Germinal center (tissue), 1 donor: ENCODE measurements at places on chromosomes 1 and 21.

- DNase-seq = no peak
Measured at GRCh38 chr1:17466359-17466758, 26.9 kb upstream of the RCC2 start.

GRCh38 chr1:184682956-184683355 is 71.7 kb downstream of the EDEM3 start:
- no peak for DNase-seq

- DNase-seq = no peak
Measured at GRCh38 chr1:88433556-88433955, 250.5 kb upstream of the PKN2 start.

DNA sequence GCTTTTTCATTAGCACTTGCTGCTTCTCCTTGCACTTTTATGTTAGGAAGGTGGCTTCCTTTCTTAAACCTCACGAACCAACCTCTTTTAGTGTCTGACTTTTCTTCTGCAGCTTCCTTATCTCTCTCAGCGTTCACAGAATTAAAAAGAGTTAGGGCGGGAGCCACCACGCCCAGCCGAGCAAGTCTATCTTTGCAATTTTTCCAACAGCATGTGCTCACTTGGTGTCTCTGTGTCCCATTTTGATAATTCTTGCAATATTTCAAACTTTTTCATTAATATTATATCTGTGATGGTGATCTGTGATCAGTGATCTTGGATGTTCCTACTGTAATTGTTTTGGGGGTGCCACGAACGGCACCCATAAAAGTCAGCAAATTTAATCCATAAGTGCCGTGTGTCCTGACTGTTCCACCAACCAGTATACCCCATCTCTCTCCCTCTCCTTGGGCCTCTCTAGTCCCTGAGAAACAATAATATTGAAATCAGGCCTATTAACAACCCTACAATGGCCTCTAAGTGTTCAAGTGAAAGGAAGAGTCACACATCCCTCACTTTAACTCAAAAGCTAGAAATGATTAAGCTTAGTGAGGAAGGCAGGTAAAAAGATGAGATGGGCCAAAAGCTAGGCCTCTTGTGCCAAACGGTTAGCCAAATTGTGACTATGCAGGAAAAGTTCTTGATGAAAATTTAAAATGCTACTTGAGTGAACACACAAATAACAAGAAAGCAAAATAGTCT is 15.9 kb upstream of the ITPKB start:
- DNase-seq = no peak

DNA sequence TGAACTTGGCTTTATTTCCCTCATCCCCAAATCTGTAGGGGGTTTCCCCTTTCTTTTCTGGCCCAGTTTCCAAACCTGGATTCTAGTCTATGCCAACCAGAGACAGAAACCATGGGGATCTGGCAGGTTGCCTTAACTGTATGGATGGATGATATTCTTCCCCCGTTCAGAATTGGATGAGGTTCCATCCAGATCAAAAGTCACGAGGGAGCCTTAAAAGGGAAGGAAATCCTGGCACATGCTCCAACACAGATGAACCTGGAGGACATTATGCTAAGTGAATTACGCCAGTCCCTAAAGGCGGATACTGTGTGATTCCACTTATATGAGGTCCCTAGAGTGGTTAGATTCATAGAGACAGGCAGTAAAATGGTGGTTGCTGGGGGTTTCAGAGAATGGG is 124.4 kb downstream of the HUNK start:
- DNase-seq = no peak

DNA sequence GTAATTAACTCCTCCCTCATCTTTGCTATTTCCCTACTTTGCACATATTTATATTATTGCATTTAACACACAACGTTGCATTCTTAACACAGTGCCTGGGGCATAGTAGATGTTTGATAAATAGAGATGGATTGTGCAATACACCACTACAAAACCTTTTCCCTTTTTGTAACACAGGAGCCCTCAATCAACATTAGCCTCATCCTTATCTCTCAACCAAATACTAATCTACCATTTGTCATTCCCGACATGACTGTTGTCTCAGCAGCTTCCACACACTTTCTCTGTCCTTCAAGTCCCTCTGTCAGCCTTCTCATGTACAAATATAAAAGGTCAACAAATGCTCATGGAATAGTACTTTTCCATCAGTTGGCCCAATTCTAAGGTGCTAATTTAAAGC is 78.9 kb upstream of the KCNK2 start:
- no peak for DNase-seq

DNA sequence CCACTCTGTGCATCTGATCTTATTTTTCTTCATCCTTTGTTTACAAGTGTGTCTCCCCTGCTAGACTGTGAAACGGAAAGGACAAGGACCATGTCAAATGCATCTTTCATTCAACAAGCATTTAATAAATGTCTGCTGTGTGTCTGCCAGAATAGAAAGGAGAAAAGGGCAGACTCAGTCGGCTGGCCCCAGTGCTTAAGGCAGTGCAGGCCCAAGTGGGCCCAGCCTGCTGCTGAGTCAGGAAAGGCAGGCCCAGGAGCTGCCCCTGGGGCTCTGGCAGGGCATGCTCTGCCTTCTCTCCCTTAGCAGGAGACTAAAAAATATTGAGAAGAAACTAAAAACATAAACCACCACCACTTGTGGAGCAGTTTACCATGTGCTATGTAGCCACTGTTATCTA is 38.1 kb downstream of the PLEKHA6 start:
- no peak for DNase-seq

GRCh38 chr1:17877896-17878295 is 122.8 kb downstream of the ACTL8 start:
- no peak for DNase-seq

GRCh38 chr1:14625572-14625971 is 27.1 kb downstream of the KAZN start:
- no peak for DNase-seq

DNA sequence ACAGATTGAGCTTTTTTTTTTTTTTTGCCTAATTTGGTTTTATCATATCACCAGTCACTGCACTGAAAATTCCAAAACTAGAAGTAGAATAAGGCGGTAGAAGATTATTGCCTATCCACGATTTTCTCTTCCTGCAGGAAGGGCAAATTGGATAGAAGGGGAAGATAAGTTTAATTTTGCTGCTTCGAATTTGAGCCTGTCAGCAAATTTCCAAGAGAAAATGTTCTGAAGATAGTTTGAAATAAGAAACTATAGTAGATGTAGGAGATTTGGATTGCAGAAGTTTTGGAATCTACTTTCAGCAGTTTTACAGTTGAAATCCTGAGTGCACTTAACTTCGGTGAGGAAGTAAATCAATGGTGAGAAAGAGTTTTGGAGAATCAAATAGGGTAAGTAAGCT is 164.9 kb downstream of the PTBP2 start:
- no peak for DNase-seq

DNA sequence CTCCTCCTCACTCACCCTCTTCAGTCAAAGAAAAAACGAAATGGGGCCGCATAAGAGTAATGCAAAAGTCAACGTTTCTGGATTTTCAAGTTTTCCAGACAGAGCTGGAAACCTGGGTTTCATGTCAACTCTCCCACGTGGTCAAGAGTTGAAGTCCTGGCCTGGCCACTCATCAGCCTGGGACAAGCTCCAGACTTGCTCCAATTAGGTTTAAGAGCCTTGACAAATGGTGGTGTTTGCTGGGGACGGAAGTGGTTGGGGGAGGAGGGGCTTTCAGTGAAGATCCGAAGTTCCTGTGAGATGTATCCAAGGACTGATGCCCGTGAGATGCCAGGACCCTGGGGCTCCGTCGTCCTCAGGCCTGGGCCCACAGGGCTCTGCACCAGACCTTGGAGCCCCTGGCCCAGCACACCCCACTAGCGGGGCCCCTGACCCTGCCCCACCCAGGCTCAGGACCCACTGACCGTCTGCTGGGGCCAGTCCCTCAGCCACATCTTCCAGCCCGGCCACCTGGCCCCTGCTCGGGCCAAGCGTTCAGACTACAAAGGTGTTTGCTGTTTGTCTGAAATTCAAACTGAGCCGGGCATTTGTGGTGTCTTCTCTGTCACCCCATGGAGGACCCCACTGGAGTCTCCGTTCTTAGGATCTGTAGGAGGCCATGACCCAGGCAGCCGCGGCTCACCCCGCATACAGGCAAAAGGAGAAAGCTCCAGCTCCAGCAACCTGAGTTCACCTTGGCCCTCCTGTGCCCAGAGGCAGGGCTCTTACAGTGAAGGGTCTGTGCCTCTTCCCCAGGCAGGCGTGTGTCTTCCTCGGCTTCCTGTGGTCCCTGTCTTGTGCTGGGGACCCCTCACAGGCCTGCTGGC is 53.3 kb downstream of the SIK1 start:
- DNase-seq = no peak

DNA sequence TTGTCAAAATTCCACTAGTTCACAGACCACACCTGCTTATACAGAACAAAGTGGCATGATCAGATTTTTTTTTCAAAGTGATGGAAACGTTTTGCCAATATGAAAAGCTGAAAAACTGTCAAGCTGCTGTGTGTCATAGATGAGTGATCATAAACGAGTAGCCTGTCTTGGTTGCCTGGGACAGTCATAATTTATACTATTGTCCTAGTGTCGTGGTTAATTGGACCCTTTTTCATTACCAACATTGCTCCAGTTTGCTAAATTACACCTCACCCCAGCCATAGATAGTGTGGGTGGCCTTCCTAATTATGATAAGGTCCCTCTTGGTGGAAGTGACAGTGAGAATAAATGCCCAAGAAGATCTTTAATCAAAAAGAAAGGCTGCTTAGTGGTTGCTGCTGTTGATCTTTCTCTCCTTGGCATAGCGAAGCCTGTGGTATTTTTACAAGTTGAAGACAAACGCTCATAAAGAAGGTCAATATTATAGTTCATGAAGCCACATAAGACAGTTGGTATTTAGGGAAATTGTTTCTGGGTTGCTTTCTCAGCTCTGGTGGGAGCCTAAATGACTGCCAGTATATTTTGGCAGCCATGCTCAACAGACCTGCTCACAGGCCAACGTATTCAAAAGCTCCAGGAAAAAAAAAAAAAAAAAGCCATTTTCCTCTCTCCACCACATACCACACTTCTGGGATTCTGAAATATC is 478.1 kb downstream of the PLA2G4A start:
- no peak for DNase-seq
